ENCODE measurements at places on chromosomes 6 and 20. TPM values are rescaled to one million over a fixed set of nuclear protein-coding genes. Genes with fewer than 3 reads are reported as not detected.

AAR2 gene
- polyA plus RNA-seq, result 46.5 TPM

EEF1A2 gene
- 2.4 TPM for polyA plus RNA-seq

UNC93A gene
- 7.8 TPM for polyA plus RNA-seq

LY6G6C gene
- polyA plus RNA-seq, result 0.89 TPM

PI3 gene
- not detected for polyA plus RNA-seq

ARMH2 gene
- not detected for polyA plus RNA-seq

DNA sequence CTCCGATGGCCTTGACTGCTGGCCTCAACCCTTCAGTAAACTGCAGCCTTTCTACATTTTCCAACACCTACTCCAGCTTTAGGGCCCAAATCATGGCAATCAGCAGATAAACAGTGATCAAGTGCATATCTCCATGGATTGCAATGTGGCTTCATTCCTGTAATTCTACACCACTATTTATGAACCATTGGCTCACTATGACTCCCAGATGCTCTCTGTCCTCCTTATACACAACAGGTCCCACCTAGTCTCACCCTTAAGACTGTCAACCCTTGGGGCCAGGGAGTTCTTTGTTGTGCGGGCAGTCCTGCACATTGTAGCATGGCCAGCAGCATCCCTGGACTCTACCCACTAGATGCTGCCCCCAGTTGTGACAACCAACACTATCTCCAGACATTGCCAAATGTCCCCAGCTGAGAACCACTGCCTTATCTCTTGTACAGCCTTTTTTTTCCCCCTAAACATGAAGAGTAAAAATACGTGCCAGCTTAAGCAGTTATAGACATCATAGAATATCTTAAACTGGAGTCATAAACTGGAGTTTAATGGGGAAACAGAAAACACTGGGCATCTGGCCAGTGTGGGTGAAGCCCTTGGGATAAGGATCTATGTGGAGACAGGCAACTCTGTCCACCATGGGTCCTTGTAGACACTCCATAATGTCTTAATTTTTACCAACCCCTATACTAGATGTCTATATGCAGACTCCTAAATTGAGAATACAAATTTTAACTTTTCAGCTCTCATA, 21.1 kb downstream of the MRPL14 start:
- no peak for DNase-seq

DNA sequence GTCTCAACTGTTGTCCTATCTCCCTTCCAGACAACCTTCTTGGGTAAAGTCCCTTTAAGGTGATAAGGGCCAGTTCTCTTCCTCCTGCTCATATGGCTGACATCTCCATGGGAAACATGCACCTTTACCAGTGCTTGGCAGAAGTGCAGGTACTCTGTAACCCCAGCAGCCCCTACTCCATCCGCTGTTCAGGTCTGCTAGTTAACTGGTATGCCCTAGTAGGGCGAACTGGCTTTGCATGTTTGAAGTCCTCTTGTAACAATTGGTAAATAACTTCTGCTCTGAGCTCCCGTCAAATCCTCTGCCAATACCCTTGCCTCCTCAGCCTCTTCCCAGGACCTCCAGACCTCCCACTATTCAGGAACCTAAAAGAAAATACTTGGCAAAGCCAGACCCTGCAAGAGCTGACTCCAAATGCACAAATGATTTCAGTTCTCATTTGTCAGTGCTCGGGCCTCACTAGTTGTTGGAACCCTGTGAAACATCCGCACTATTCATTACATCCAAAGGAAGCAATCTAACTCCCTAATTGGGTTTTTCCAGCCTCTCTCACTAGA, 703.7 kb downstream of the MAFB start:
- DNase-seq, result no peak

DNA sequence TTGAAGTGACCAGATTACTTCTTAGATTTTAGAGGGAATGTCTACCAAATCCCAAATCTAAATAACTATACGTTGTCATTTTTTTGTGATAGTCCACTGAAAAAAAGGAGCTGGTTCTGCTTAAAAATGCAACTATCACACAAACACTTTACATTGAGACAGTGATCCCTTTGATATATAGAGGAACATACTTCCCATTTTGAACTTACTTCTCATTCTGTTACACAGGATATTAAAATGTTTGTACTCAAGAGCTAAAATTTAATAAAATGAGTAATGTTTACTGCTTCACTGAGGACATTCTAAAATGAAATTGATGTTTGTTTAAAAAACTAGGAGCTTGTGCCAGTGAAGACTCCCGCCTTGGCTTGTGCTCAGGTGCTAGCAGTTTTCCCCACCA, 174.1 kb downstream of the CARMIL1 start:
- DNase-seq, result no peak

- no peak for DNase-seq
Measured at GRCh38 chr20:41830702-41831101, 212.5 kb upstream of the CHD6 start.

GRCh38 chr6:99836471-99836870, 157.6 kb downstream of the MCHR2 start:
- no peak for DNase-seq

DNA sequence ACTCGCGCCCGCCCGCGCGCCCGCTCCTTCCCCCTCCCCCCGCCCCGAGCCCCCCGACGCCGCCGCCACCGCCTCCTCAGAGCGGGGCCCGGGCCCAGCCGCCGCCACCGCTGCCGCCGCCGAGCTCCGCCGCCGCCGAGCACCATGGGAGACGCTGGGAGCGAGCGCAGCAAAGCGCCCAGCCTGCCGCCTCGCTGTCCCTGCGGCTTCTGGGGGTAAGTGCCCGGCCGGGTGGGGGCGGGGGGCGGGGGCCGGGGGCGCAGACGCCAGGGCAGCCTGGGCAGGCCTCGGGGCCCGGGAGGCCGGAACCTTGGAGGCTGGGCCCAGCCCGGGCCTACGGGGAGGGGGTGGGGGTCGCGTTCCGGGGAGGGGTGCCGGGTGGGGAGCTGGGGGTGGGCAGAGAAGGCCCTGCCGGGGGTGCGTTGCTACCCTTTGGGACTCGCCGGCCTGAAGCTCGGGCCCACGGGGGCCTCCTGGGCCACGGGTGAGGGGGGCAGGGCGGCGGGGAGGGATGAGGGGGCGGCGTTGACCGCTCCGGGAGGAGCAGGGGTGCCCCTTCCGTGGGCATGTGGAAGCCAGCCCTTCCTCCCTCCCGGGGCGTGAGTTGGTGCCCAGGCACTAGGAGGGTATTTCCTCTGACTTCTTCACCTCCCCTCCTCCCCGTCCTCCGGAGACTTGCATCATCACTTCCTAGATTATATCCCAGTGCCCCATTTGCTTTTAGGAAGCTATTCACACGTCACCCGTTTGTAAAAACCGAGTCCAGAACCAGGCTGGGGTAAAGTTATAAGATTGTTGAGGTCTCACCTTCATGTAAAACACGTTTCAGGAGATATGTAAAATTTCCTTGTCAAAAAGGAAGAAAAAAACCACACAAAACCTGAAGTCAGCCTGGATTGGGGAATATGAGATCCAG, 533 bp downstream of the ZFAND3 start:
- no peak for DNase-seq

GRCh38 chr20:44050327-44050726, 135.7 kb downstream of the TOX2 start:
- DNase-seq, result no peak

DNA sequence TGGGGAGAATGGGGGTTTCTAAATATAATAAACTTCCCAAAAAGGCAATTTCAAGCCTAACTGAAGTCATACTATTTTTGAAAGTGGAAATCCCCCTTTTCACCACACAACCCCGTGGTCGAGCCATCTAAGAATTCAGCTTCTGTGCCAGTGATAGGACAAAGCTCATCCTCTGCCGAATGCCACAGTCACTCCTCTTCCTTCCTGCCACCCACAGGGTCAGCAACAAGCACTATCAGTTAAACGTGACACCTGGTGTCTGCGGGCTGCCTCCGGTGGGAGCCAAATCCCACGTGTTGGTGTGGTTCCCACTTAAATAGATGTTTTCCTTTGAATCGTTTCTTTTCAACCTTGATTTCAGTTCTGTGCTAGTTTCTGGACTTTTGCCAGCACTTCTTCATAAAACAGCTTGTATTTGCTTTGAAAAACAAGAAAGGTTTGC, 60.7 kb downstream of the TNFAIP3 start:
- DNase-seq, result no peak

DNA sequence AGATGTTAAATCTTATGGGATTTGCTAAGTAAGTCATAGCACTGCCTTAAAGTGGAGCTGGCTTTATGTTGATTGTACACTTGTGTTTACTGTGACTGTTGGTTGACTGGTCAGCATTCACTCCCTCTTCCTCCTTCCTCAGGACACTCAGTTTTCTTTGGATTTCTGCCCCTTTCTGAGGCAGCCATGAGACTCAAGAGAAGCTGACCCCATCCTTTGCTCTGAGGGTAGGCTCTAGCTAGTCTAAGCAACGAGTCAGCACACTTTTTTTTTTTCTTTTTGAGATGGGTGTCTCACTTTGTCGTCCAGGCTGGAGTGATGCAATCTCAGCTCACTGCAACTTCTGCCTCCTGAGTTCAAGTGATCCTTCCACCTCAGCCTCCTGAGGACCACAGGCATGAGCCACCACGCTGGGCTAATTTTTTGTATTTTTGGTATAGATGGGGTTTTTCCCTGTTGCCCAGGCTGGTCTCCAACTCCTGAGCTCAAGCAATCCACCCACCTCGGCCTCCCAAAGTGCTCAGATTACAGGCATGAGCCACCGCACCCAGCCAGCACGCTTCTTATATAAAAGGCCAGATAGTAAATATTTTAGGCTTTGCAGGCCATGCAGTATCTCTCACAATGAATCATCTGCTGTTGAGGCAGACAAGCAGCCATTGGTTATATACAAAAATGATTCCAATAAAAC, 191.4 kb downstream of the NFATC2 start:
- no peak for DNase-seq

- no peak for DNase-seq
Measured at GRCh38 chr6:166464068-166465002, 81.6 kb upstream of the MPC1 start.

DNA sequence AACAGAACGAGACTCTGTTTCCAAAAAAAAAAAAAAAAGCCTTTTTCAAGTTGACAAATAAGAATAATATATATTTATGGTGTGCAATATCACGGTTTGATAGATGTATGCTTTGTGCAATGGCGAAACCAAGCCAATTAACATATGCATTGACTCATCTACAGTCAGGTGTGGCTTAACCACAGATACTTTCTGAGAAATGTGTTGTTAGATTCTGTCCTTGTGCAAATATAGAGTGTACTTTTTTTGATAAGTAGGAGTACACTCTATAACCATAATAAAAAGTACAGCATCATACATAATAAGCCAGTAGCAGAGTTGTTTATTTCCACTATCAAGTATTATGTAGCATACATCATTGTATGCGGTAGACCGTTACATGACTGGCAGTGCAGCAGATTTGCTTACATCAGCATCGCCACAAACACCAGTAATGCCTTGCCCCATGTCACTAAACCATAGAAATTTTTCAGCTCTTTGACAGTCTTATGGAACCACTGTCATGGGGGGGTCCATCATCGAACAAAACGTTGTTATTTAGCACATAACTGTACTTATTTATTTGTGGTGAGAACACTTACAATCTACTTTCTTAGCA, 59.2 kb downstream of the TMEM170B start:
- no peak for DNase-seq

- DNase-seq, result no peak
Measured at GRCh38 chr6:150770637-150771036, 94.9 kb upstream of the MTHFD1L start.

GRCh38 chr20:13443690-13444089, 195.0 kb downstream of the TASP1 start:
- no peak for DNase-seq

DNA sequence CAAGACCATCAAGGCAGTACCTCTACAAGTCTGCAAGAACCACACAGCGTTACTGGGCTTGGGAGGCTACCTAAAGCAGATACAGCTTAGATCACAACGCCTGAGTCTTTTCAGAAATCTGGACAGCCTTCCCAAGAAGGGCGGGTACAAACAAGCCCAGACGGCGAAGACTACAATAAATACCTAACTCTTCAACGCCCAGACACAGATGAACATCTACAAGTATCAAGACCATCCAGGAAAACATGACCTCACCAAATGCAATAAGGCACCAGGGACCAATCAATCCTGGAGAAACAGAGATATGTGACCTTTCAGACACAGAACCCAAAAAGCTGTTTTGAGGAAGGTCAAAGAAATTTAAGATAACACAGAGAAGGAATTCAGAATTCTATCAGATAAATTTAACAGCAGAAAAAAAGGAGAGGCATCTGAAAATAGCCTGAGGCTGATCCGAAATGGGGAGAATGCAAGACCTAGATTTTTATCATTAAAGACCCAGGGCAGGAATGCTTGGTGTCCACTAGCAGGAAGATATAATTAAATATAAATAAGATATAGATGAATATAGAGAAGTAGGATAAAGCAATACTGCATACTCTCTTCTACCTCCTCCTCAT, 131.7 kb upstream of the COL21A1 start:
- DNase-seq, result no peak

GRCh38 chr20:33963751-33964150, 30.0 kb upstream of the RALY start:
- no peak for DNase-seq

DNA sequence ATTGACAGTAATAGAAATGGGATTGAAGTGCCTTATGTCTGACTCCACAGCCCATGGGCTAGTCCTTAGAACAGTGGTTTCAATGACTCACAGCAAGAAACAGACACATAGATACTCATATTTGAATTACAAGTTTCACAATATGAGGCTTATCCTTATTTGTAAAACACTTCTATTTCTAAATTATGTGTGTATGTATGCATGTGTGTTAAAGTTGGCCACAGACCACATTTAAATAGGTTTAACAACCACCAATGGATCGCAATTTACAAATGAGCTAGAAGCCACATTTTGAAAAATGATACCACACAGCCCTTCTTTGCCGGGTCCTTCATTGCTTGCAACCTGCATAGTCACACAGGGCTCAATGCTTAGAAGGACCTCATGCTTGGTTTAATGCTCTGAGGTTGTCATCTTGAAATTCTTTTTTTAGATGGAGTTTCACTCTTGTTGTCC, 157.8 kb upstream of the PREP start:
- no peak for DNase-seq

DNA sequence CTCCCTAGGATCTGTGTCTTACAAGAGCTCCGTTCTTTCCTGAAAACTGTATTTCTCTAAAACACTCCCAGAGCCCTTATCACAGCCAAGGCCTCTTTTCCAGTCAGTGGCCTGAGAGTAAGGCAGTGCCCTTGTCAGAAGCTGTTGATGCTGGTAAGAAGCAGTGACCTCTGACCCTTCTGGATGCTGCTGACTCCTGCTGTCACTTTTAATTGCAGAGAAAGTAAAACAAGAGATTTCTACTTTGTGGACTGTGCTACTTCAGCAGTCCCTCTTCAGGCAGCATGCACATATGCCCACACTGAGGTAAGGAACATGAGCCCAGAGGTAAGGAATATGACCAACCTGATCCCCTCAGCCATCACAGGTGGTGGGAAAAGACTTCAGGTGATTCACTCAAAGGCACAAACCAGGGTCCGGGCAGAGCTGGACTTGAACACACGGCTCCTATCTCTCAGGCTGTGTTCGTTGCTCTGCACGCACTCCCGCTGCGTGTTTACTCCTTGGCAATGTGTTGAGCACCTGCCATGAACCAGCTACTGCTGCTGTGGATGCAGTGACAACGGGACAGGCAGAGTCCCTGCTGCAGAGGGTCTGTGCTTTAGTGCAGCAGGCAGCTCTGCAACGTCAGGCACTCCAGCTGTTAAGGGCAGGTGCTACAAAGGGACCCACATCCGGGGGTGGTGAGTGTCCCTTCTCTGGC, 201.9 kb upstream of the CST7 start:
- DNase-seq, result no peak

Data from renal pelvis (tissue), 12 donors.